ENCODE measurements at places on chromosomes 7 and 10. TPM values are rescaled to one million over a fixed set of nuclear protein-coding genes. Genes with fewer than 3 reads are reported as not detected.

Gene AASS
- 32.0 TPM for total RNA-seq

Gene NHLRC2
- 12.5 TPM for total RNA-seq

Gene PTPRZ1
- not detected for total RNA-seq

Gene ITGB8
- total RNA-seq = 5.7 TPM

Gene MBLAC1
- total RNA-seq = 2.5 TPM

Gene OR6B1
- not detected for total RNA-seq

Gene ELFN1
- total RNA-seq = under 0.01 TPM

Gene TAX1BP1
- 135 TPM for total RNA-seq

Gene TMEM176A
- not detected for total RNA-seq

Gene GPR141
- not detected for total RNA-seq

Gene TRPV5
- not detected for total RNA-seq

Data from aortic smooth muscle cell (primary cell).